ENCODE measurements at places on chromosomes 16 and 17. TPM values are rescaled to one million over a fixed set of nuclear protein-coding genes. Genes with fewer than 3 reads are reported as not detected.

GRCh38 chr16:27528294-27528693, 21.4 kb downstream of the GTF3C1 start:
- no peak overlapping the region for H3K27ac ChIP-seq
- no peak overlapping the region for H3K4me3 ChIP-seq
- peaks cover 3% of the 10 kb centered on the region for H3K4me1 ChIP-seq

SEPTIN12 gene
- not detected for total RNA-seq

- H3K27me3 ChIP-seq, result peaks cover 6% of the 10 kb centered on the region
- H3K4me3 ChIP-seq, result no peak overlapping the region
- no peaks in the 10 kb centered on the region for H3K36me3 ChIP-seq
These were observed 8.9 kb downstream of the CALB2 start for GRCh38 chr16:71367241-71367976.

DNA sequence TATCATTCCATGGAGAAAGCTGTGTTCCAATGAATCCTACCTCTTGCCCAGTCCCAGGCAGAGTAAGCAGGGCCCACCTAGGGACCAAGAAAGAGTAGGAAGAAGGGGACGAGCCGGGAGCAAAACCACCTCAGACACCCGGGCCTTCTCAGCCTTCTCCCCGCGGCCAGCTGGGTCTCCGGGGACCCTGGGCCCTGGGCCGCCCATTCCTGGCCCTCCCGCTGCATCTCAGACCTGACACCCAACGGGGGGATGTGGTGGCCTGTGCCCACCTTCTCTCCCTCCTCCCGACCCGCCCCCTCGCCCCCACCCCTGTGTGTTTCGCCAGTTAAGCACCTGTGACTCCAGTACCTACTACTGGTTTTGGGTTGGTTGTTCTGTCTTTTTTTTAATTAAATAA, 11.4 kb upstream of the CACNG1 start:
- H3K4me3 ChIP-seq, result no peak overlapping the region
- H3K36me3 ChIP-seq, result no peaks in the 10 kb centered on the region
- no peak for DNase-seq
- no peaks in the 10 kb centered on the region for H3K4me1 ChIP-seq
- no peak overlapping the region for H3K27ac ChIP-seq
- H3K27me3 ChIP-seq, result peaks cover 7% of the 10 kb centered on the region

DNA sequence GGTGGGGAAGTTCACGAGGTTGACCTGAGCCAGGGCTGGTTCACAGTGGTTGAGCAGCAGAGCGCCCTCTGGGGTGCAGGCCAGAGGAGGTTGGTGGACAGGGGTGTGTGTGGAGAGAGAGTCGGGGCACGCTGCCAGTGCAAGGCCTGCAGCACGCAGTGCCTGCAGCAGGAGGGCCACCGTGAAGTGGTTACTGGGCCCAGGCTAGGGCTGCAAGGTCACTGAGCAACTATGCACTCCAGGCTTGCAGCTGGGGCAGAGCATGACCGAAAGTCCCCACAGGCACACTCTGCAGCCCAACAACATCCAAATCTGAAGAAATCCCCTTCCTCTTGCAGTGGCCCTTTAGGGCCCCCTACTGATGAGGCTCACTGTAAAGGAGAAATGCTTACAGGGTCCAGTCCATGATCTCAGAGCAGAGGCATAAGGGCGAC, 89.1 kb upstream of the NOL11 start:
- peaks cover 9% of the 10 kb centered on the region for H3K36me3 ChIP-seq
- DNase-seq, result no peak
- peak overlapping the region; percentile 77 for H3K27ac ChIP-seq

CEMP1 gene
- total RNA-seq, result 2.1 TPM

RFWD3 gene
- 52.3 TPM for total RNA-seq

DNA sequence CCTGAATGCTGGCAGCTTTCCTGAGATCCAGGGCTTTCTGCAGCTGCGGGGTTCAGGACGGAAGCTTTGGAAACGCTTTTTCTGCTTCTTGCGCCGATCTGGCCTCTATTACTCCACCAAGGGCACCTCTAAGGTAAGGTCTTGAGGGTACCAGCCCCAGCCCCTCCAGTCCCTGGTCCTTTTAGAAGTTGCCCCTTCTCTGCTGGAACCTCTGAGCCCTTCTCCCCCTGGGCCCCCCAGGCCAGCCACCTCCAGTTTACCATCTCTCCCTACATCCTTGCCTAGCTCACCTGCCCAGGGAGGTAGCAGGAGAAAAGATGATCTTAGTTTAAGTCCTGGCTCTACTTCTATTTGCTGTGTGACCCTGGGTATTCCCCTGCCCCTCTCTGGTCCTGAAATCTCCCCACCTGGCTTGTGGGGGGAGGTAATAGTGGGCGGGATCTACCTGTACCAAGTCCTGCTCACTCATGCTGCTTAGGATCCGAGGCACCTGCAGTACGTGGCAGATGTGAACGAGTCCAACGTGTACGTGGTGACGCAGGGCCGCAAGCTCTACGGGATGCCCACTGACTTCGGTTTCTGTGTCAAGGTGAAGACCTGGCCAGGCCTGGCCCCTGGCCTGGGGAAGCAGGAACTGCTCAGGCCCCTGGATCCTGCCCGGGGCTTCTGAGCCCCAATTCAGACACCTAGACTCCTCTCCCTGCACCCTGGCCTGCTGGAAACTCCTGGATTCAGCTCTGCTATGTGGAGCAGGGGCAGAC, 6.5 kb downstream of the GRB7 start:
- H3K4me3 ChIP-seq, result no peak overlapping the region
- H3K36me3 ChIP-seq, result no peaks in the 10 kb centered on the region
- no peak overlapping the region for H3K27ac ChIP-seq

HOXB4 gene
- 2.3 TPM for total RNA-seq

ADAD2 gene
- total RNA-seq, result not detected

METTL9 gene
- total RNA-seq, result 80.9 TPM

DNA sequence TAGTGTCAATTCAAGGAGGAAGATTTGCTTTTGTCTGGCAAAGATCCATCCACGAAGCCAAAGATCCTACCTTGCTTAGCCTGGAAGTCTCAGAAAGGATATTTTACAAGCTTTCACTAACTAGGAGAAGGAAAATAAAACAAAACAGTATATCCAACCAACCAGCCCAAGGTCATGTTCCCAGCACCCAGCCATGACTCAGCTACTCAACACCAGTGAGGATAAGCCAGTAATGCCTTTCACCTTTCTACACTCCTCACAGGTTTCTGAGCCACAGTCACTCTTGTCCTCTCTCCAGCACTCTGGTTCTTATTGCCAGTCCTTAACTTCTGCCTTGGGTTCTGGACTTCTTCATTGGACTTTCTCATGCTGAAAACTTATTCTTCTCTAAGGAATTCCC, 116.2 kb downstream of the CDH11 start:
- H3K4me3 ChIP-seq, result no peak overlapping the region
- DNase-seq, result no peak
- no peaks in the 10 kb centered on the region for H3K27me3 ChIP-seq
- no peak overlapping the region for H3K27ac ChIP-seq
- H3K4me1 ChIP-seq, result no peaks in the 10 kb centered on the region
- no peaks in the 10 kb centered on the region for H3K36me3 ChIP-seq

DNA sequence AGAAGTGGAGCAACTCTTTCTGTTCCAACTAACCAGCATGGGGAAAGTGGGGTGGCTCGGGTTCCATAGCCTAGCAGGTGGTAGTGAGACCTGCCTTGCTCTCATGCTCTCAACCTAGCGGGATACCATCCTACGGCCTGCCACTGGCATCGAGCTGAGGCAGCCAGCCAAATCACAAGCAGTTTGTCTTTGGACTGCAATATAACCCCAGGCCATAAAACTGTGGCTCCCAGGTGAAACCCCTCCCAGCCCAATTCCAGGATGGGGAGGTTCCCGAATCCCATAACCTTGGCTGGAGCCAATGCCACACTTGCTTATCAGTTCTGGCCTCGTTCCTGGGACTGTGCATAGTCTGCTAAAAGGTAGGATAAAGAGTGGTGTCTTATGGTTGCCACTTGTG, 155.8 kb upstream of the NETO2 start:
- no peak for DNase-seq
- H3K4me3 ChIP-seq, result no peak overlapping the region
- peaks cover 2% of the 10 kb centered on the region for H3K4me1 ChIP-seq

GRCh38 chr16:26992666-26993349, 73.9 kb upstream of the C16orf82 start:
- H3K36me3 ChIP-seq, result no peaks in the 10 kb centered on the region
- DNase-seq, result no peak
- no peaks in the 10 kb centered on the region for H3K4me1 ChIP-seq

GRCh38 chr17:68460715-68461114, 3.4 kb upstream of the WIPI1 start:
- H3K27ac ChIP-seq, result peak overlapping the region; percentile 60
- peaks cover 58% of the 10 kb centered on the region for H3K4me1 ChIP-seq
- H3K27me3 ChIP-seq, result no peaks in the 10 kb centered on the region
- H3K36me3 ChIP-seq, result no peaks in the 10 kb centered on the region
- DNase-seq, result no peak

GRCh38 chr16:12460064-12460392, 343.7 kb downstream of the CPPED1 start:
- no peak overlapping the region for H3K27ac ChIP-seq
- no peak for DNase-seq
- no peak overlapping the region for H3K4me3 ChIP-seq
- no peaks in the 10 kb centered on the region for H3K27me3 ChIP-seq
- H3K36me3 ChIP-seq, result no peaks in the 10 kb centered on the region

UNC119 gene
- 36.6 TPM for total RNA-seq

GRCh38 chr16:79638386-79638785, 37.8 kb upstream of the MAF start:
- no peak for DNase-seq
- no peak overlapping the region for H3K27ac ChIP-seq
- no peaks in the 10 kb centered on the region for H3K36me3 ChIP-seq
- no peak overlapping the region for H3K4me3 ChIP-seq
- peaks cover 10% of the 10 kb centered on the region for H3K27me3 ChIP-seq

DNA sequence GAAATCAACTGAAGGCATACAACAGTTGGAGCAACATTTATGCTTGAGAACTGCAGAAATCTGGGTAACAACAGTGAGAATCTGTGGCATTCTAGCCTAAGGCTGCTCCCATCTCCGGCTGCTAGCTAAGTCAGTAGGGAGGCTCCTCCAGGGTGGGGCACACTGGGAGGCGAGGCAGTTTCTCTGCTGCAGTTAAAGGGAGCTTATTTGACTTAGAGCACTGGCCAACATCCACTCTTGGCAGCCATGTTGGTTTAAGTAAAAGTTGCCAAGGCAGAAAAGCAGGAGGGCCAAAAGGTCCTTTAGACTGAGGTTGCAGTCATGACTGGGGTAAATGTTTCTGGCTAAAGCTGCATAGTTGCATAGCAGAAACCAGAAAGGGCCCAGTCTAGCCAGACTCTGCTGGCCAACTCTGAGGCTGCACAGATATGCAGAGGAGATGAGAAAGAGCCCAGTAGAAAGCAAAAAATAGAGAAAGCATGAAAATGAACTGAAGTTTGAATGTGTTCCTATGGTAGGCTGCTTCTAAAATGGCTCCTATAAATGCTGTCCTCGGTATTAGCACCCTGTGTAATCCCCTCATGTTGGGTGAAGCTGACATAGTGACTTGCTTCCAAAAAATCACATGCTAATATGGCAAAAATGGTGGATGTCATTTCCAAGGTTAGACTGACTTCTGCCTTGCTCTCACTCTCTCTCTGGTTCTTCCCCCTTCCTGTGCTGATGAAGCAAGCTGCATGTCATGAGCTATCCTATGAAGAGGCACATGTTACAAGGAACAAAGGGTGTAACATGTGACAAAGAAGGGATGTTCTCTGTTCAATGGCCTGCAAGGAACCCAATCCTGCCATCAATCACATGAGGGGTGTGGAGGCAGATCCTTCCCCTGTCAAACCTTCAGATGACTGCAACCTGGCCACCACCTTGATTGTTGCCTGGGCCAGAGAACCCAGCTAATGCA, 3.7 kb upstream of the C16orf78 start:
- no peak overlapping the region for H3K27ac ChIP-seq
- peaks cover 13% of the 10 kb centered on the region for H3K4me1 ChIP-seq
- no peak overlapping the region for H3K4me3 ChIP-seq
- no peak for DNase-seq
- no peaks in the 10 kb centered on the region for H3K36me3 ChIP-seq

RPL26 gene
- 2,896 TPM for total RNA-seq

- no peaks in the 10 kb centered on the region for H3K27me3 ChIP-seq
- H3K4me3 ChIP-seq, result peak overlapping the region; percentile 98
- no peak for DNase-seq
- peaks cover 57% of the 10 kb centered on the region for H3K4me1 ChIP-seq
- H3K27ac ChIP-seq, result peak overlapping the region; percentile 94
- no peaks in the 10 kb centered on the region for H3K36me3 ChIP-seq
These were observed 2.8 kb downstream of the HAPSTR1 start for GRCh38 chr16:9094011-9094846.

DNA sequence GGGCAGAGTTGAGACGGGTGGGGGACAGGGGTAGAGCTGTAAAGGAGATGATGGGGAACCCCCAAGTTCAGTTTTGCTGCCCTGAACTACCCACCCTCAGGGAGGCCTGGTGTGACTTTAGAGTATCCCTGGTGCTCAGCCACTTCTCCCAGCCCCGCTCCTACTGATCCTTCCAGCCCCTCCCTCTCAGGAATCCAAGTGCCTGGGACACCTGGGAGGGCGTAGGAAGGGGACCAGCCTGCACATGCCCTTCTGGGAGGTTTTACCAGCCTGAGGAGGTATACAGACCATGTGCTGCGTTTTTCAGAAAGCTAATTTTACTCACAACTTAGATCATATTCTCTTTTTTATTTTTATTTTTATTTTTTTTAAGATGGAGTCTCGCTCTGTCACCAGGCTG, 4.1 kb downstream of the ST6GALNAC2 start:
- H3K4me3 ChIP-seq, result no peak overlapping the region
- H3K36me3 ChIP-seq, result no peaks in the 10 kb centered on the region
- no peak overlapping the region for H3K27ac ChIP-seq
- peaks cover 11% of the 10 kb centered on the region for H3K4me1 ChIP-seq
- peaks cover 4% of the 10 kb centered on the region for H3K27me3 ChIP-seq

FOXL1 gene
- total RNA-seq, result not detected

COTL1 gene
- total RNA-seq, result 99.1 TPM

DNA sequence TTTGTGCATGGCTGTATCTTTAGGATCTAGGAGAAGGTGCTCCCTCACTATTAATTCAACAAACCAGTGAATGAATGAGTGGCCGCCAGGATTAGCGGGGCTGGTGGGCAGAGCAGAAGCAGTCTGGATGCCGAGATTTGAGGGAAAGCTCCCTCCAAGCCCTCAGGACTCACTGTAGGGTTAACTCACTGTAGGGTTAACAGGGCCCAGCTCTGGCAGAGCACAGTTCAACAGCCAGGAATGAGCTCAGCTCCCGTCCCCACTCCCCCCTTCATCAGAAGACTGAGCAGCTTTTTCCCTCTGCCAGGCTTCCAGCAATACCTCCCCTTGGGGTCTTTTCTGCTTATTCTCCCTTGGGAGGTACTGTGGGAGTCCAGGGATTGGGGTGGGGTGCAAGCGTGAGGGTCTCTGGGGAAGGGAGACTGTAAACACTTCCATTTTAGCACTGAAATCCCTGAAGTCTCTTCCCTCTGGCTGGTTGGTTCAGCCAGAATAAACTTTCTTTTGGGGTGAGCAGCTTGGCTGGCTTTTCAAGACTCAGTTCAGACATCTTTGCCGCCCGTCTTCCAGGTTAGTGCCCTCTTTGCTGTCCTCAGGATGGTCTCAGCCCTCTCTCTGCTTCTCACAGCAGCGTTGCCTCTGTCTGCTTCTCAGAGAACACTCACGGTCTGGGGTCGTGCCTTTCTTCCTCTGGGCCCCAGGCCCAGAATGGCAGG, 53.7 kb upstream of the WSB1 start:
- no peak overlapping the region for H3K4me3 ChIP-seq
- no peak for DNase-seq
- H3K27me3 ChIP-seq, result peaks cover 18% of the 10 kb centered on the region
- H3K36me3 ChIP-seq, result no peaks in the 10 kb centered on the region
- H3K4me1 ChIP-seq, result peaks cover 3% of the 10 kb centered on the region

GRCh38 chr16:72532906-72533410, 361.0 kb upstream of the PMFBP1 start:
- no peaks in the 10 kb centered on the region for H3K27me3 ChIP-seq
- no peak overlapping the region for H3K27ac ChIP-seq
- no peaks in the 10 kb centered on the region for H3K36me3 ChIP-seq
- H3K4me3 ChIP-seq, result no peak overlapping the region

UMOD gene
- total RNA-seq, result not detected
